Daoy (cell line): ENCODE measurements at places on chromosomes 4 and X. TPM values are rescaled to one million over a fixed set of nuclear protein-coding genes. Genes with fewer than 3 reads are reported as not detected.

AFAP1 gene
- 34.4 and 42.0 TPM in 2 replicates for total RNA-seq

ETDA gene
- not detected in 2 replicates for total RNA-seq

- DNase-seq = no peak
Observed at GRCh38 chr4:138851391-138852335, 163.9 kb upstream of the NOCT start.

- DNase-seq = no peak
Observed at GRCh38 chr4:88446124-88446523, 10.8 kb upstream of the HERC5 start.

DNA sequence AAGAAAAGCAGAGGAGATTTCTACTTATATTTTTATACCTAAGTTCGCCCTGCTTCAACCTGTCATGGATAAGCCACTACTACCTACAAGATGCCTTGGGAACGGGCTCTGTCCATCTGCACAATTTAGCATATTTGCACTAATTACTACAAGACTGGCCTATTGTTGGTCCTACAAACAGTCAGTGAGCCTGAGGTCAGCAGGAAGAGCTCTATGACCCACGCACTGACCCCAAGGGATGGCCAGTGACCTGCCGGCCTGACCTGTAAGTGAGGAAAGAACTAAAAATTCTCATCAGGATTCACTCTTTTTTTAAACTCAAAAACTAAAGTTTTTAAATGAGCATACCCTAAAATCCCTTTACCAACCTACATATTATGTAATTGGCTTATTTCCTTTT, 142.0 kb downstream of the COL25A1 start:
- DNase-seq = no peak
